Urothelium cell line (cell line): ENCODE measurements at places on chromosomes 11 and 22.

DNA sequence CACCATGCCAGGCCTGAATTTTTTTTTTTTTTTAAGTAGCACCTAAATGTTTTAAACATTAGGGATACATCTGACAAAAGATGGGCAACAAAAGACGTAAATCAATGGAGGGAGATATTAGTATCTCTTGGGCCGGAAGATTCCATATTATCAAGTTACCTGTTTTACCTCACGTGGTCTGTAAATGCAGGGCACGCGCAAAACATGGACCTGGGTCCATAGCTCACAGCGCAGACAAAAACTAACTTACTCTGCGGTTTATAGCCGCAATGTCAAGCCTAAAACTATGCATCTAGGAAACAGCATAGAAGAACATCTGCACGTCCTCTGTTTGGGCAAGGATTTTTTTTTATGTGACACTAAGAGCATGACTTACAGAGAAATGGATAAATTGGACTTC is 31.5 kb upstream of the PANX2 start:
- DNase-seq = no peak

DNA sequence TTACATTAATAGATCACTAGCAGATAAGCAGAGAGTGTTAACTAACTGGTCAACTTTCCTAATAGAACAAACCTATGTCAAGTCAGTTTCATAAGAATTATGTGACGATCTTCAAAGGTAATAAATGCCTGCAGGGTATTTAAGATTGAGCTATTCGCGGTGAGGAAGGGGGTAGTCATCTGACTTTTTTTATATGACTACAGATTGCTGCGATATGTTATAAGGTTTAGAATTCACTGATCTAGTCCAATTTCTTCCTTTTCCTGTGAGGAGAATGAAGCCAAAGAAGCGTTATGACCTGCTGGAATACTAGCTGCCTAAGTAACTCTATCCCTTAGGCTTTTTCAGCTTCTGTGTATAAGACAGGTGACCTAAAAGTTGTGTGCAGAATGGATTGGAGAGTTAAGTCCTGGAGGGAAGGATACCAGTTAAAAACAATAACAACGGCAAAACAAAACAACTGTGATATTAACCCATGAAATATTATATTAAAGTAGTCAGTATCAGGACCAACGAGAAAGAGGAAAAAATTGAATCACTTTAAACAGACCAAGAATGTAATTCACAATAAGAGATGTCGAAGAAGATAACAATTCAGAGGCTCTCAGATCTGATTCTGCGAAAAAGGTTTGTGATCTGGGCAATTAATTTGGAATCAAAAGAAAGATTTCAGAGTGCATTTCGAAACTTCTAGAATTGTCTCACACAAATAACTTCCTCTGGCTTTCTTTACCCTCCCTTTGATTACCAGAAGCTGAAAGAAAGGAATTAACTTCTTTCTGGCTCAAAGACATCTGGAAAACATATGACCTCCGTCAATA is 630 bp downstream of the CASP4 start:
- no peak for DNase-seq

DNA sequence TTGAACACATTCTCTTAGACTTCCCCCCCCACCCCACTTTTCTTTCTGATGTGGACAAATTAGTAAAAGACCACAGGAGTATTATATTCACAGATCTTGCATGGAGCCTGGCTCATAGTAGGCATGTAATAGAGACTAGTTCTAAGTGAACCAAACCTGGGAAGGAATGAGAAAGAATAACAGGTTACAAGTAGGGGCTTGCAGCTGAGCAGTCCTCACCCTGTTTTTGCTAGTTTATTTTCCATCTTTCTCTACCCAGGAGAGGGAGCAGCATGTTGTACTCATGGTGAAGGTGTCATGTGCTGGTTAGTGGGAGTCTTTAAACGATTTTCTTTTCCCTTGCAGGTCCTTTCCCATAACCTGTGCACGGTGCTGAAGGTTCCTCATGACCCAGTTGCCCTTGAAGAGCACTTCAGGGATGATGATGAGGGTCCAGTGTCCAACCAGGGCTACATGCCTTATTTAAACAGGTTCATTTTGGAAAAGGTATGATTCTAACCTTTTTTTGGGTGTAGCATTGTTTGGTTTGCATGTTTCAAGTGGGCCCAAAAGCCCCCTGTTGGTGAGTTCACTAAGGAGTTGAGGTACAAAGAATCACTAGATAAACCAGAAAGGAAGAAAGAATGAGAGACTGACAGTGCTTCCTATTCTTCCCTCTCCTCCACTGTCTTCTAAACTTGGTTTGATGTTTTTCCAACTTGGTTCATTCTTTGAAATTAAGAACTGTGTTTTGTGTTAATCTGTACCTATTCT is 30.1 kb downstream of the SWAP70 start:
- DNase-seq = no peak

DNA sequence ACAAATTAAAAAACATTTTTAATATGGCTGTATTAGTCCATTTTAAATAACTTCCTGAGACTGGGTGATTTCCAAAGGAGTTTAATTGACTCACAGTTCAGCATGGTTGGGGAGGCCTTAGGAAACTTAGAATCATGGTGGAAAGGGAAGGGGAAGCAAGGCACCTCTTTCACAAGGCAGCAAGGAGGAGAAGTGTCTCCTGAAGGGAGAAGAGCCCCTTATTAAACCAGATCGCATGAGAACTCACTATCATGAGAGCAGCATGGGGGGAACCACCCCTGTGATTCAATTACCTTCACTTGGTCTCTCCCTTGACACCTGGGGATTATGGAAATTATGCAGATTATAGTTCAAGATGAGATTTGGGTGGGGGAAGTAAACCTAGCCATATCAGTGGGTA is 488.6 kb downstream of the ETS1 start:
- DNase-seq = no peak

GRCh38 chr11:99015634-99016454 is 4.9 kb upstream of the CNTN5 start:
- peak; percentile 23 for DNase-seq

DNA sequence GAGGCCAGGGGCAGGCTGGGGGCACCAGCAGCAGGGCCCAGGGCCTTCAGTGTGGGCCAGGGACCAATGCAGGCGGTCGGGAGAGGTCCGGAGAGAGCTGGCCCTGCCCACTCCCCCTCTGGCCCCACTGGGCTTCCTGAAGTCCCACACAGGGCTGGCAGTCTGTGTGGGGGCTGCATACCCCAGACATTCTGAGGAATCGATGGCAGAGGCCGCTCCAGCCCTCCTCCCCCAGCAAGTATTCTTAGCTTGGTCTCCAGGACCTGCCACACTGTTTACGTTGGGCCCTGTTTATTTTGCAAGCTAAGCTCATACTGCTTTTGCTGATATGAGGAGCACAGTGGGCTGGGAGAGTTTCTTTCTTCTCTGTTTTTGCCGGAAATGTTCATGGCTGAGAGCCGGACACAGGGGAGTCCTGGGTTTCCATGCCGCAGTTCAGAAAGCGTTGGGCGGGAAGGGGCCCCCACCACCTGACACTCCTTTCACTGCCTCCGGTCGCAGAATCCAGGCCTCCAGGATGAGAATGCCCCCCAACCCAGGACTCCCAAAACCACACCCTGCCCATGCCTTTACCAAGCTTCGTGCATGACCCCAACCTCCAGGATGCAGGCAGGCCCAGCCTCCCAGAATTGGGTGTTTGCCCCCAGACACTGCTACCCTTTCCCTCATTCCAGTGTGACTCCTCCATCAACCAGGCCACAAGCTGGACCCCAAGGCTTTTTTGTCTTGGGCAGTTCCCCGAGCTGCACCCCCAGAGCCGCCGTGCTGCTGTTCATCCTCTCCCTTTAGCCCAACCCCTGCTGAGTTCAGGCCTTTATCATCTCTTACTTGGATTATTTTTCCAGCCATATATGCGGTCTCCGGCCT is 81.8 kb upstream of the KCNQ1OT1 start:
- no peak for DNase-seq

- DNase-seq = no peak
These were observed 6.2 kb downstream of the B3GNT6 start for GRCh38 chr11:77040401-77040777.

GRCh38 chr11:1939006-1939625 is 8.0 kb upstream of the MRPL23 start:
- no peak for DNase-seq

DNA sequence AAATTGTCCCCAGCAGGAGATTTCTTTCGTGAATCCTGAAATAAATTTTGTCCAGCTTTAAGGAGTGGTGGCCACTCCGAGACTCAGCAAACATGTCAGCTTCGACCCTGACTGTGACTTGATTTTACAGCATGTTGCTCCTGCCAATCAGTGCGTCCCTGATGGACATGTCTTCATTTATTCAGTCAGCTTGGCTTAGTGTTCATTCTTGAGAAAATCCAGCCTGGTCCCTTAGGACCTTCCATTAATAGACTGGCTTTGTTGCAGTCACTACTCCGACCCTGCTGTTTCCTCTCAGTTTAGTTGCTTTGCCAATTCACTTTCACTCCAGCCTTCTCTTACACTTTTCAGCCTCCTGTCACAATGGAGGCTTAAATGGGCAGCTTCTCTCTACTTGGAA is 30.5 kb downstream of the TMPRSS5 start:
- no peak for DNase-seq

DNA sequence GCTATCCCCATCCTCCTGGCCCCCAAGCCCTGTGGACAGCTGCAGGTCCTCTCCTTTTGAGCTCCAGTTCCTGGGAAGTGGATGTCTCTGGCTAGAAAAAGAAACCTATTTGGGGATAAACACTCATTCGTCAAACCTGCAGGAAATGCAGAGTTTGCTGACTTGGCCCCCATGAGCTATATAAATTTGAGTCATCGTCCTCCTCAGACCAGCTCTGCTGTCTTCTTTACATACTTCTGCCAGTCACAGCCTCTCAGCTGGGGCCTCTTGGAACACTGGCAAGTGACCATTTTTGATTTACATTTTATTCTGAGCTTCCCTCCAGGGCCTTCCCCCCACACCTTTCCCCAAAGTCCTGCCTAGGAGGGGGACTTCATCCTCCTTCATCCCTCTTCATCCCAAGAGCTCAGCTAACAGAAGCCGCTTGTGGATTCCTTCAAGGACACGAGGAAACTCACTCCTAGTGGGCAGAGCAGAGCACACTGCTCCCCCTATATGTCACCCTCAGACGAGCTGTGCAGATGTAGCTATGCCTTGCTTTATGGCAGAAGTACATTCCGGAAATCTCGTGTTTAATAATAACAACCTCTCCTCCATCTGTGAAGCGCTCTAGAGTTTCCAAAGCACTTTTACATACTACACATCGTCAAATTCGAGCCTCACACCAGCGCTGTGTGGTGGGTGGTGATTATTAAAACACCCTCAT is 131.8 kb downstream of the FEZ1 start:
- DNase-seq = no peak

- DNase-seq = no peak
These were observed 431.3 kb downstream of the CNTN5 start for GRCh38 chr11:99452075-99452474.

DNA sequence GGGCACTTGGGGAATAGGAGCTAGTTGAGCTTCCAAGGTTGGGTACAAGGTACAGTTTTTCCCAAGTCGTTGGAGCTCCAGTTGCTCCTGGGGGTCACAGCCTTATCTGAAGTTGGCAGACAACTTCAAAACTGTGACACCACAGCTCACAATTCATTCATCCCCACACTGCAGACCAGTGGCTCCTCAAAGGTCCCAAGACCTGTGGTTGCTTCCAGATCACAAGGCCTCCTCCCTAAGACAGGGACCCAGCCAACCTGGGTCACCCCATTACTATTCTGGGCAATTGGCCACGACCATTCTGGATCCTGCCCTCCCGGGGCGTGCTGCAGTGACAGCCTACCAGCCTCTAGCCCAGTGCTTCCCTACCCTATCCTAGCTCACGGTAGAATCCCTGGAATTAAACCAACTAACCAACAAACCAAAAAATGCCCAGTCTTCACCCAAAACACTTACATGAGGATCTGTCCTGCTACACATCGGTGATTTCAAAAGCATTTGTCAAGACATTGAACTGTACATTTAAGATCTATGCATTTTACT is 862 bp upstream of the PDXP start:
- no peak for DNase-seq
